ENCODE measurements at places on chromosomes 12 and 14.

DNA sequence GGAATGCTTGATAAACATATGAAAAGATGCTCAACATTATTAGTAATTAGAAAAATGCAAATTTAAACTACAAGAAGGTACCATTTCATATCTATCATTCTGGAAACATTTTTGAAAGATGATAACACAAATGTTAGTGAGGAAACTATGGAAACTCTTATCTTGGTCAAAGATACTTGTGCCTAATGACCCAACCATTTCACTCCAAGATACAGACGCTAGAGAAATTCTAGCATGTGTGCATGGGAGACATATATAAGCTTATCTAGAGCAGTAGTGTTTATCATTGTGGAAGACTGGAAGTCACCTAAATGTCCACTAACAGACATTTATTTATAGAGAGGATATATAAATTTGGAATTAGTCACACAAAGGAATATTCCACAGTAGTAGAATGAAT lies 143.1 kb upstream of the HMGA2 start:
- no peak for DNase-seq

GRCh38 chr14:98994561-98994960 lies 277.4 kb downstream of the BCL11B start:
- no peak for DNase-seq

DNA sequence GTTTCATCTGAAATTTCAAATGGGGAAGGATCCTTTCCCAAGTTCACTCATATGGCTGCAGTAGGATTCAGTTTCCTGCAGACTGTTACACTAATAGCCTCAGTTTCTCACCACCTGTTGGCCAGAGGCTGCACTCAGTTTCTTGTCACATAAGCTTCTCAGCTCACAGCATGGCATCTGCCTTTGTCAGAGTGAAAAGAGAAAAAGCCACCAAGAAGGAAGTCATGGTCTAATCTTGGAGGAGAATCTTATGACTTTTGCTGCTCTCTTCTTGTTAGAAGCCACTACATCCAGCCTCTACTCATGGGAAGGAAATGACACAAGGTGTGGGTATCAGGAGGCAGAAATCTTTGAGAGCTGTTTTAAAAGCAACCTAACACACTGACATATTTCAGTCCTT lies 39.4 kb upstream of the BTG1 start:
- no peak for DNase-seq

GRCh38 chr12:25322351-25322750 lies 71.6 kb upstream of the KRAS start:
- no peak for DNase-seq

GRCh38 chr12:53940443-53941014 lies 1.9 kb downstream of the HOXC13 start:
- no peak for DNase-seq

Data from kidney capillary endothelial cell (primary cell).